ENCODE measurements at places on chromosomes 5 and 9. TPM values are rescaled to one million over a fixed set of nuclear protein-coding genes. Genes with fewer than 3 reads are reported as not detected.

GRCh38 chr5:179764056-179764455 is 29.7 kb upstream of the LTC4S start:
- no peak for DNase-seq

- DNase-seq, result no peak
Observed at GRCh38 chr9:33472881-33473615, 676 bp downstream of the NOL6 start.

- DNase-seq, result no peak
Observed at GRCh38 chr5:133927300-133928180, 40.9 kb downstream of the C5orf15 start.

- DNase-seq, result no peak
Observed at GRCh38 chr9:104568868-104569267, at the start of gene OR13C8. OR13C8 (plus strand) TSS chr9:104569168; CDS start chr9:104569168, 0 bp downstream.

GRCh38 chr5:35415309-35415708 is 185.0 kb upstream of the PRLR start:
- DNase-seq, result no peak

GRCh38 chr9:131513177-131513576 is 10.5 kb downstream of the POMT1 start:
- no peak for DNase-seq

GRCh38 chr5:105836887-105837286 is 1833.8 kb downstream of the EFNA5 start:
- DNase-seq, result no peak

GRCh38 chr9:107838766-107839165 is 349.2 kb upstream of the KLF4 start:
- DNase-seq, result no peak

DNA sequence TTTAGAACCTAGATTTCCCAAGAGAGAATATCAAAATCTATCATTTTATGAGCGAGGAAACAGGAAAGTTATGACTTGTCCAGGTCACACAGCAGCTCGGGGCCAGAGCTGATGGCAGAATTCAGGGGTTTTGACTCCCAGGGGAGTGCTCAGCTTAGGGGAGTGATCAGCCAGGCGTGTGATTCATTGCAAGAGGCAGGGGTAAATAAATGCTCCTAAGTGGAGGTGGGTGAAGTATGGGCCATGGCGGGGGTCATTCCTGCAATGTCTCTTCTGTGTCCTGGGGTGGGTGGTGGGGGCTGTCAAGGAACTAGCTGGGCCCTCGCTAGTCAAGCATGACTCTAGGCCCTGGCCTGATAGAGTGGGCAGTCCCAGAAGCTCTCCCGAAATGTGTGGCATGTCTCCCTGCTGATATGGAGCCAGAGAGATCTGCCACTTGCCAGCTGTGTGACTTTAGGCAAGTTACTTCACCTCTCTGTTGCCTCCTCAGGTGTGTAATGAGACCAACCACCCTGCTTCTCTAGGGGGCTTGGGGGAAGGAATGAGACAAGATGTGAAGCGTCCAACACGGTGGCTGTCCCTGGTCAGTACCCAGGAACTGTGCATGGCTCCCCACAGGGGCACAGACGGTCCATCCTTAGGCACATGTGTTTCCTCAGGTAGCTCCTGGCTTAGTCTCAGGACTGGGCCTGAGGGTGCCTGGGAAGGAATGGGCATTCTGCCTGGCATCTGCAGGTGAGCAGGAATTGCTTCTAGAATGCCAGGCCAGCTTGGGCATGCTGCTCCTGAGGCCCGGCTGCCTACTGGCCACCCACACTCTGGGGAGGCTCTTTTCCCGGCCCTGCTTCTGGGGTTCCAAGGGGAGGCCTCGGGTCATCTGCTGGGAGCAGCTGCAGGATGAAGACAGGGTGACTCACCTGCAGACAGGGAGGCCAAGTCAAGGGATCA is 36.5 kb upstream of the SH3PXD2B start:
- peak; percentile 11 for DNase-seq

- DNase-seq, result peak; percentile 69
Observed at GRCh38 chr5:177071666-177072385, 14.9 kb upstream of the FGFR4 start.

- no peak for DNase-seq
Observed at GRCh38 chr9:70403166-70403565, 11.3 kb downstream of the KLF9 start.

DNA sequence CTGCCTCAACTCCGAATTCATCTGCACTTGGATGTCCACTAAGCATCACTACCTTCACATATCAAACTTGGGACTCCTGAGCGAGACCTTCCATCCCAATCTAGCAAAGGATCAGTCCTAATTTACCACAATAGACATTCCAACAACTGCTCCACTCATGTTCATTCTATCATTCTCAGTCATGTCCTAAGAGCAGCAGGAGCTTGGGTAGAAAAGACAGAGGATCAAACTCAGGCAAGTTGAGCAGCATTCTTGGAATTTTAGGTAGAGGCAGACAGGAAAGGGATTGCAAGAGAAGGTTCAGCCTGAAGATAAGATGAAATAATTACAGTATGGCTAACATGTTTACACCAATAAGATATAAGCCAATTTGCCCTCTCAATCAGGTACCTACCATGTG is 51.7 kb downstream of the AUH start:
- DNase-seq, result no peak

DNA sequence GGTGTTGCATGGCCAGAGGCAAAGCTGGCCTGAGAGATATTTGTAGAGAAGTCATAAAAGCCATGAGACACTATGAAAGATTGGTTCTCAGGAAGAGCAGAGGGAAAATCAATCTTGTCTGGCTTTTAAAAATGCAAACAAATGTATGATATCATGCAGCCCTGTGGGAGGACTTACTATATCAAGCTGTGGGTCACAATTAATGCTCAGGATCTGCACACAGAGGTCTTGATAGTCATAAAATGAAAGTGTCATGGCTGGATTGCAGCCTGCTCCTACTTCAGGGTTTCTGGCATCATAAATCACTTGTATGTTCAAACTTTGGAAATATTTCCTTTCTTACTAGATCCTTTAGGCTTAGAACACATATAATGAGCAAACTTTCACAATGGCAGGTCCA is 151.5 kb downstream of the SEMA6A start:
- no peak for DNase-seq

- no peak for DNase-seq
Observed at GRCh38 chr5:93899026-93899600, 157.7 kb upstream of the POU5F2 start.

DNA sequence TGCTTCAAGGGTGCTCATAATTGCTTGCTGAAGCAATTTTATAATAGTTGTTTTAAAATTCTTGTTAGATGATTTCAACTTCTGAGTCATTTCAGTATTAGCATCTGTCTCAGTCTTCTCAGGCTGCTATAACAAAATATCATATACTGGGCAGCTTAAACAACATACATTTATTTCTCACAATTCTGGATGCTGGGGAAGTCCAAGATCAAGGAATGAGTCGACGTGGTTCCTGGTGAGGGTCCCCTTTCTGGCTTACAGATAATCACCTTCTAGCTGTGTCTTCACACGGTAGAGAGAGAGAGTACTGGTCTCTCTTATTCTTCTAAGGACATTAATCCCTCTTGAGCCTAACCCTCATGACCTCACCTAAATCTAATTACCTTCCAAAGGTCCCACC is 160.4 kb downstream of the SIL1 start:
- DNase-seq, result no peak

DNA sequence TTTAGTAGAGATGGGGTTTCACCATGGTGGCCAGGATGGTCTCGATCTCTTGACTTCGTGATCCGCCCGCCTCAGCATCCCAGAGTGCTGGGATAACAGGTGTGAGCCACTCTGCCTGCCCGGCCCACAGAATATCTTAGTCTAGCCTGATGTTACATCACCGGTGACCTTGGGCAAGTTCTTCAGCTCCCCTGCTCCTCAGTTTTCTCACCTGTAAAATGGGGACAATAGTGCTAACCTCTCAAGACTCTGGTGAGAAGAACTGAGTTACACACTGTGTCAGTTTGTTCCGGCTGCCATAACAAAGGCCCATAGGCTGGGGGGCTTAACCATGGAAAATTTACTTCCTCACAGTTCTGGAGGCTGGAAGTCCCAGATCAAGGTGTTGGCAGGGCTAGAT is 12.5 kb upstream of the HABP4 start:
- no peak for DNase-seq

- DNase-seq, result no peak
Observed at GRCh38 chr9:77328102-77328501, 150.8 kb downstream of the VPS13A start.

Gene ARRDC1
- 34.4 TPM for total RNA-seq

Gene RFESD
- total RNA-seq, result 2.6 TPM

Gene TEX48
- not detected for total RNA-seq

Gene KLF9
- total RNA-seq, result 0.26 TPM

Gene DDX4
- total RNA-seq, result not detected

Gene C7
- 0.52 TPM for total RNA-seq

Gene ADRA1B
- not detected for total RNA-seq

Gene MAML1
- 51.1 TPM for total RNA-seq

Gene PTGDS
- total RNA-seq, result 4.8 TPM

Gene CDH6
- 10.8 TPM for total RNA-seq
